ENCODE measurements at places on chromosomes 5 and 9.

DNA sequence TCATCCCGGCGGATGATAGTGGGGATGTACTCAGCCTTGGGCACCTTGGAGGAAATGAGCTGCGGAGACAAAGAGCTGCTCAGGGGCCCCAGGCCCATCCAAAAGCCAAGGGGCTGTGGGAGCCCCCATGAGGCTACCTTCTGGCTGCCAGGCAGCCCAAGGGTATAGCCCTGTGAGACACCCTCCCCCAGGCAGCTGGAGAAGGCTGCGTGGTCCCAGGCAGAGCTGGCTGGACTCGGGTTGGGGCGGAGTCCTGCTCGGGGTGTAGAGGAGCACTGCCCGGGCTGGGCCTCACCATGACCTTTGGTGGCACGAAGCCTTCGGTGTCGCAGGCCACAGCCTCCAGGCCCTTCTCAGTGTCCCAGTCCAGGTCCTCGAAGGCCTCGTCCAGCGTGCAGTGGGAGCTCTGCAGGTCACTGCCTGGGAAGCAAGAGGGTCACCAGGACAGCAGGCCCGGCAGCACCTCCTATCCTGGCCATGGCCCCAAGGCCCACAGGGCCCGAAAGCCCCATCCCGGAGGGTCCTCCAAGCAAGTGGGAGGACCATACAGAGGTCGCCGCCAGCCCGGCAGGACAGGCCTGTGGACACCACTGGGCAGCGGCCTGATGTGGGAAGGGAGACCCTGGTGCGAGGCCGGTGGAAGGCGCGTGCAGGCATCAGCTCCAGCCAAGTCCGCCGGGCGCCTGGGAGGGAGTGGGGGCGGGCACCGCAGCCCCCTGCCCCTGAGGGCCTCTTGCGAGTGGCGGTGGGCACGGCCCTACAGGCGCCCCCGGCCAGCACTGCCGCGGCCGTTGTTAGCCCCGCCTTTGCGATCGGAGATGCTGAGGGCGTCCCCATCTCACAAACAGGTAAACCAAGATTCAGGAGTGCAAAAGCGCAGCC, 6.1 kb downstream of the NSMF start:
- DNase-seq = no peak

DNA sequence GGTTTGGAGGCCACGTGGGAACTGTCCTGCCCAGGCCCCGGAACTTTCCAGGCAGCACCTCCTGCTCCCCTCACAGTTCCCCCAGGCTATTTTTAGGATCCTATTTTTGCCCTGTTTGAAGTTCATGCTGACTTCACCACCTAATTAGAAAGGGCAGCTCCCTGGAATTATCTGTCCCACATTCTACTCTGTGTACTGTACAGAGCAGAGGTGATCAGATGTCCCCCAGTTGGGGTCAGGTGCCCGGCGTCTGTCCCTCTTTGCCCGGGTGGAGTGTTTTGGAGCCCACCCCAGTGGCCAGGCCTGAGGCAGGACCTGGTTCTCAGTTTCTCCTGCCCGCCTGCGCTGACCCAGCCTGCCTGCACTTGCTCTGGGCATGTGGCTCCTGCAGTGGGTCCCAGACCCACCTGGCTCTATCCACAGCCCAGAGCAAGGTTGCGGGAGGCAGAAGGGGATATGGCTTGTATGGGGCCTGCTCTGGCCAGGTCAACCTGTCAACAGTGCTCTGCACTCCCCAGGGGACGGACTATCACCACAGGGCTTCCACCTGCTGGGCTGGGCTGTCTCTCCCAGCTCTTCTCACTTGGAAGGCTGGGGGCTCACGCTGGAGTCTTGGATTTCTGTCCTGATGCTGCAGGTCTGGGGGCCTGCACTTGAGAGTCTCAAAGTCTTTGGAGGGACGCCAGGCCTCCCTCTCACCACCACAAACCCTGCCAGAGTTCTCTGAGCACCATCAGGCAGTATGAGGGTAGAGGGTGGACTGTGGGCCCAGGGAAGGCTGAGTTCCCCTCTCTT, 268.3 kb downstream of the GADD45G start:
- DNase-seq = no peak

DNA sequence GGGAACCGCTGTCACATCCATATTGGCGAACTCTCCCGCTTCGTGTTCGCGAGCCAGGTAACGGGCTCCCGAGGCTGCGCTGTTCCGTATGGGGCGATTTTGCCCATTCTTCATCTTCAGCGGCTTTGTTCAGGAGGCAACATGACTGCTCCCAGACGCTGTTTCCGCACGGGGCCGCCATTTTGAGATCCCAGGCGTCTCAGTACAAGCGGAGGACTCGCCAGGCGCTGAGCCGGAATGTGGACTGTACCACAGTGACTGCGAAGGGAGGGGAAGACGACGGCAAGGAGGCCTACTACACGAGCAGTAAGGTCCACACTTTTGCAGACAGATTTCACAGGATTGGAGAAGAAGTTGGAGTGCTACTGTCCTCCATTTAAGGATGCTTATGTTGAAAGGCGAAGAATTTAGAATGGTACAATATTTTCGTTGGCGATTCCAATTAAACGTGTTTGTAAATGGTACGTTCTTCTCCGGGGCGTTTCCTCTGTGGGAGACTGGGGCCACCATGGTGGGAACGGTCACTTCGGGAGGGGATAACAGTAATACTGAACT, 41.6 kb upstream of the ZNF300 start:
- DNase-seq = no peak

- no peak for DNase-seq
Measured at GRCh38 chr5:90585337-90585986, 26.9 kb downstream of the ADGRV1 start.

DNA sequence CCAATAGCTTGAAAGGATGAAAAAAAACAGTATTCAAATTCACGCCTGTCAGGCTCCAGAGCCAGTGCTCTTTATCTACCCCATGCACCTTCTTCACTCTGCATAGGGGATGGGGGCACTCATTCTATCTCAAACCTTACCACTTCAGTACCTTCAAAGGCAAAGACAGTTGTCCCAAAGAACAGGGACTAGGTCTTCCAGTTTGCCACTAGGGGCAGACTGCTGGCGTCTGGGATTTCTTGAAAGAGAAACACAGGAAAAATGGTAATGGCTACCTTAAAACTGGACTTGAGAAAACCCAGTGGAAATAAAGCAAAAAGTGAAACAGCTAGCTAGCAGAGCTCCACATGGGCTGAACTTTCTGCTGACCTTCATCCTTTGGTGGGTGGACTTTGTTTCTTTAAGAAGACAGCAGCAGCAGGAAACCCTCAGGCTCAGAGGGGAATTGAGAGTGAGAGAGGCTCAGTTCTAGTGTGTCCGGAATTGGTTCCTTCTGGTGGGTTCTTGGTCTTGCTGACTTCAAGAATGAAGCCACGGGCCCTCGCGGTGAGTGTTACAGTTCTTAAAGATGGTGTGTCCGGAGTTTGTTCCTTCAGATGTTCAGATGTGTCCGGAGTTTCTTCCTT, 41.0 kb upstream of the SLC36A1 start:
- no peak for DNase-seq
